ENCODE measurements at places on chromosomes 3 and 15. TPM values are rescaled to one million over a fixed set of nuclear protein-coding genes. Genes with fewer than 3 reads are reported as not detected.
A peak's percentile ranks its signal among the peaks of the same experiment; 100 is the strongest.

DNA sequence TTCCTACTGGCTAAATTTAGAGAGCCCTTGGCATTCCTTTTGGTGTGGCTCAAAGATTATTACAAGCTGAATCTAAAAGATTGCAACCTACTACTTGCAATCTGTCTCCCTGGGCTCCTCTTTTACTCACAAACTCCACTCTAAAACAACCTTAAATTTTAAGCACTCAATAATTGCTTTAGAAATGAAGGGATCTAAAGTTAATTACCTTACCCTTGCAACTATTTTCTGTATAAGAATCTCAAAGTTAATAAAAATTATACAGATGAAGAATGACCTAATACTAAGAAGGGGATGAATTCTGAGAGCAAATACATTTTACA is 60.2 kb downstream of the ESYT3 start:
- DNase-seq = no peak

Gene CYP1A2
- not detected for total RNA-seq

Gene RTP4
- not detected for total RNA-seq

GRCh38 chr3:50015918-50016317 is 72.8 kb upstream of the RBM5 start:
- no peak for DNase-seq

DNA sequence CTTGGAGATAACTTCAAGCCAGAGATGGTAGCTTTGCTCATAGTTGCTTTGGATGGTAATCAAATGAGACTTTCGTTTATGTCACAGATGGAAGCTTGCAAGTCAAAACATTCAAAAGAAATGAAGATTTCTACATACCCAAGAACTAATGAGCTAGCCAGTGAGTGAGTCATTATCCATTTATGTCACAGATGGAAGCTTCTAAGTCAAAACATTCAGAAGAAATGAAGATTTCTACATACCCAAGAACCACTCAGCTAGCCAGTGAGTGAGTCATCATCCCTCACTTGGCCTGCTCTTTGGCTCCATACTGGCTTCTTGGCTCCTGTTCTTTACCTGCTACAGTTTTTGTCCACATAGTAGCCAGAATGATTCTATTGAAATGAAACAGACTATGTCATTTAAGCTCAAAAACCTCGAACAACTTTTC is 559.8 kb upstream of the CBLB start:
- no peak for DNase-seq

Gene AGBL1
- not detected for total RNA-seq

DNA sequence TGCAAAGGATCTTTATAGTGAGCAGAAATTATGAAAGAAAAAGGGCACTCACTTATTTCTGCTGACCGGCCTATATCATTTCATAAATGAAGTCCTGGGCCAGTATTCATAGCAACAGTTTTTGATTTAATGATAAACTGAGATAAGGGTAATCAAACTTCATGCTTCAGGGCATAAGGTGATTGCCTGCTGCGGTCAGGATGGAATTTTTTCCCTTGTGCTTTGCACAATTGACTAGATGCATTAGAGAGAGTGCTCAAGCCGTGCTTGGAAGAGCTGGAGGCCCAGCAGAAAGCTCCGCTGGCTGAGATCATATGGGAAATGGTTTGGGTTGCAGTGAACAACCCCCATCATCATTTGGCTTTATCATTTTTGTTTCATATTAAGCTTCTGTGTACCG is 10.4 kb downstream of the SEMA6D start:
- no peak for DNase-seq

DNA sequence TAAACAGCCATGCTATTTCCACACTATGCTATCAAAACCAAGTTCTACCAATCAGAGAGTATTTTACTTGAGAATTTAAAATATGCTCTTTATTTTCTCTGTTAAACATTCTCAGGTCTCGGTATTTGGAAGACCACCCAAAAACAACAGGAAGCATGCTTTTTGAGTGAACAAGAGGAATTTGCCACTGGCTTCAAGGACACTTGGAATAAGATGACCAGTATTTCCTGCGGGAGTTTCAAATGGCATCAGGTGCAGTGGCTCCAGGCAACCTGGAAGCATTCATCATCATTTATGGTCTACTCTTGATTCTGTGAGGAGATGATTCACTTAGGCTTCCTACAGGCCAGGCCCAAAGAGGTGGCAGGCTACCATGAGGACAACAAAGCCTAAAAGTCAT is 305.7 kb upstream of the ATP11B start:
- DNase-seq = no peak

DNA sequence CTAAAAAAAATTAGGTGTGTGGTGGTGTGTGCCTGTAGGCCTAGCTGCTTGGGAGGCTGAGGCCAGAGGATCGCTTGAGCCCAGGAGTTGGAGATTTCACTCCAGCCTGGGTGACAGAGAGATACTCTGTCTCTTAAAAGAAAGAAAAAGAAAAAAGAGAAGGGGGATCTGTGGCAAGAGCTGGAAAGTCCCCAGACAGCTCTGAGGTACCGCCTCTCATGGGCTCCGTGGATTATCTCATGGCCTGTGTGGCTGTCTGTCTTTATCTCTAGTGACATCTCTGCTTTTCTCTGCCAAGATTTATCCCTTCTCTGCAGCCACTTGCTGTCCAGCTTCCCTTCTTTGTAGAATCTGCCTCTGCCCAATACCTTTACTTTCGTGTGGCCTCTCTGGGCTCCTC is 5.7 kb downstream of the EXOSC7 start:
- DNase-seq = no peak

GRCh38 chr15:63848879-63849551 is 15.3 kb upstream of the HERC1 start:
- no peak for DNase-seq

DNA sequence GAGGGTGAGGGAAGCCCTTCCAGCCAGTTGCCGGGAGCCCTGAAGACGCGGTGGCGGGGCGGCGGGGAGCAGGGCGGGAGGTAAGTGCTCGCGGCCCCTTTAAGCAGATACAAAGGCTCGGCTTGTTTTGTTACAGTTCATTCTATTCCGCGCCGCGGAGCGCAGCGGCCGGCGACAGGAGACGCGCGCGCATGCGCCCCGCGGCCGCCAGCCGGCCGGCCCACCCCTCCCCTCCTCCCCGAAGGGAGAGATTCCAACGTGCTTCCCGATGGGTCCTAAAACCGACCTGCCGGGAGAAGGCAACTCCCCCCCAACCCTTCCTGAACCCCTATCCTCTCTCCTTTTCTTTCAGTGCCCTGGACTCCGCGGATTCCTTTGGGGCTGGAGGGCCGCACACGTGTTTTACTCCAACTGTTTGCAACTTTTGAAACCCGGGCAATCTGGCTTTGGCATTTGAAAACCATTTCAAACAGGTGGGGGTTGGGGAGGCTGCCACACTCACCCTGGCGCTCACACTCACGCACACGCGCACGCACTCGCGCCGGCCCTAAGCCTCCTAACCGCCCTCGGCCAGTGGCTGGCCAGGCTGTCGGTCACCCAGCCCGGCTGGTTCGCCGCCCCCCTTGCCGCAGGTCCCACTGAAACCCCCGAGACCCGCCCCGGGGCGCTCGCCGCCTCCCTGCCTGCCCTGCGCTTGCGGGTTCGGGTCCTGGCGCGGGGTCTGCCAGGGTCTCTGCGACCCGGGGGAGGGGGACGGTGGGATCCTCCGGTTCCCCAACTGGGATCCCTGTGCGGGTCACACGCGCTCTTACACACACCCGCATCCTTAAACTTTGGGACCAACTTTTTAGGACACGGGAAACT is at the start of gene MAGI1:
Gene MAGI1, minus strand, starts transcription at position 193 of the 864 bp plus-strand sequence. CDS start 610 bp downstream, outside the sequence.
- DNase-seq = peak; percentile 94

All from Caco-2 (cell line).